ENCODE measurements at places on chromosomes 7 and 10. TPM values are rescaled to one million over a fixed set of nuclear protein-coding genes. Genes with fewer than 3 reads are reported as not detected.
A peak's percentile ranks its signal among the peaks of the same experiment; 100 is the strongest.

ARHGEF35 gene
- polyA plus RNA-seq, result 1.5 TPM

ERVW-1 gene
- polyA plus RNA-seq, result not detected

SH2D4B gene
- 0.12 TPM for polyA plus RNA-seq

EIF4H gene
- 219 TPM for polyA plus RNA-seq

LIPN gene
- not detected for polyA plus RNA-seq

LMOD2 gene
- 141 TPM for polyA plus RNA-seq

CHCHD3 gene
- polyA plus RNA-seq, result 61.8 TPM

DNA sequence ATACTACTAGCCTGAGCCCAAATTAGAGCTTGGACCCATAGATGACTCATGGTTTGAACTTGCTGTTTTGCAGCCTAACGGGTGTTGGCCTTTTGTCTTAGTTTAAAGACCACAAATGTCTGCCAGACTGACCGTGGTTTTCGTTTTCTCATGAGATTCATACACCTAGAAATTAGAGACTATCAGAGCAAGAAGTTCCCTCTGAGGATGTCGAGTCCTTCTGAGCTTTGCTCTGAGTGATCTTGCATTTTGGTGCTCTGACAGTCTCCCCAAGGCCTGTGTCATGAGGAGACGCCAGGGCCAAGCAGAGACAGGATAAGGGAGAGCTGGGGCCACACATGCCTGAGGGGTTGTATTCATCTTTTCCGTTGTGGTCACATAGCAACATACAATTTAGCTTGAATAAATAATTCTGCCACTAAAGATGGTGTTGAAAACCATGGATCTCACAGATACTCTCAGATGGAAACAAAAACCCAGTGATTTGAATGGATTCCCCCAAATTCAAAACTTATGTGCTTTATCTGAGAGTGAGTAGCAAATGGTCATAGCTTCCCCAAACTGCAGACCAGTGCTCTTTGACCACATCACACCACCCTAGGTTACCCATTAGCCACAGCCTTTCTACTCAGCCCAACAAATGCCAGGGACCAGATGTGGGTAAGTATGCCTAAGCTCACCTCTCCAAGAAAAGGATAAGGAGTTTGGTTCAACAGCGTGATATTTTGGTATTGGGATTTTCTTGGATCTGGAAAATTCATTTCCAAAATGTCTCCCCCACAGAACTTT lies 762.0 kb upstream of the IGFBP3 start:
- no peak for DNase-seq

DNA sequence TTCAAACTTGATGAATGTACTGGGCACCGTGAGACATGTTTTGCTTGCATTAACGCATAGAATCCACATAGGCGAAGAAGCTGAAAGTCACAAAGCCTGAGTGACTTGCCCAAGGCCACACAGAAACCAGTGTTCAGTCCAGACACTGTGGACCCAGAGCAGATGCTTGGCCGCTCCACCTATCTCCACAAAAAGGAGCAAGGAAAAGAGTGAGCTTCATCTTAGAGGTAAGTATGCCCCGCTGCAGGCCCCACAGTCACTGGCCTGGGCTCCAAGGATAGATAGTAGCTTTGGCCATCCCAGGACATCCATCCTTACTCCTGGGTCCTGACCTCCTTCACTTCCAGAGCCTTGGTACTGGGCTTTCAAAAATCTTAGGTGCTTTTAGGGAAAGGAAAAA lies 60.1 kb upstream of the SAMD8 start:
- no peak for DNase-seq

DNA sequence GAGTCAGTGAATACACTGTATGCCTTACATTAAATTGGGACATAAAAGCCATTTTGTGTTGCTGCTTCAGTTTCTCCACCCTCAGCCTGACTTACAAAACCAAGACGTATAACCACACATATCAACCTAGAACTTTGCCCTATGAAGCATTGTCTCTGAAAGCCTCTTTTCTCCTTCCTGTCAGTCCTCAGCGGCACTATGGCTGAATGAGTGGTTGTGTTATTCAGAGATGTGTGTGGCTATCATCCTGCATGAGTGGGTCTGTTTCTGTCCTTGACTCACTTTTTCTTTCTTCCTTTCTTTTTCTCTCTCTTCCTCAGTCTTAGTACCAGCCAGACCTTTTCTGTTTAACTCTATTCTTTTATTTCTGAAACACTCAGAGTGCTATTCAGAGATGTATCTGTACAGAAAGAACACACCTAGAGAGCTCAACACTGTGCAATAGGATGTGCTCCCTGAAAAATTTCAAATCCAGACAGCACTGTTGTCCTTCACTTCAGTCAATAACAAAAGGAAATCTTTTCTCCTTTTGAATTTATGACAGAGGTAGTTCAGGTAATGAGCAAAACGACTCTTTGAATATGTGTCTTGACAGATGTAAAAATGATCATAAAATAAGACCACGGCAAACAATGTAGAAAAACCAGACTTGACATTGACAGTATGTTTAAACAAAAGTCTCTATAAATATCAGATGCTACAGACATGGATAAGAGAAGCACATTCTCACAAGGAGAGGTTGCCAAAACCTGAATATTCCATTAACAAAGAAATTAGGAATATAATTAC lies 163.3 kb upstream of the FEZF1 start:
- DNase-seq, result no peak

GRCh38 chr10:63110940-63111339 lies 22.2 kb upstream of the NRBF2 start:
- DNase-seq, result no peak

DNA sequence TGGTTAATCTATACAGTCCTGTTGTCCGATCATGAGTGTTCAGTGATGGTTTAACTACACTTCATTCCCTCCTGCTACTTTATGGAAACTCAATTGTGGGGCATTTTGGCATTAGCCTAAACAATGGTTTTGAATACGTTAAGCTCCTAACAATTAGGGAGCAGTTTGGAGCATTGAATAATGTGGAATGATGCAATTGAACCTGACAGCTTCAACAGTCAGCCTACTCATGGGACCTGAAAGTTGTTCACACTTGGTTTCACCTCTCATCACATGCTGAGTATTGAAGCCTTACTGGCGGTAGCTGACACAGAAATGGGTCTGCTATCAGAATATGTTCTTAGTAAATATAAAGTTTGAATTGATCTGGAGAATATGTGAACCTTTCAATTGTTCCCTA lies 186.1 kb downstream of the MLLT10 start:
- DNase-seq, result no peak

DNA sequence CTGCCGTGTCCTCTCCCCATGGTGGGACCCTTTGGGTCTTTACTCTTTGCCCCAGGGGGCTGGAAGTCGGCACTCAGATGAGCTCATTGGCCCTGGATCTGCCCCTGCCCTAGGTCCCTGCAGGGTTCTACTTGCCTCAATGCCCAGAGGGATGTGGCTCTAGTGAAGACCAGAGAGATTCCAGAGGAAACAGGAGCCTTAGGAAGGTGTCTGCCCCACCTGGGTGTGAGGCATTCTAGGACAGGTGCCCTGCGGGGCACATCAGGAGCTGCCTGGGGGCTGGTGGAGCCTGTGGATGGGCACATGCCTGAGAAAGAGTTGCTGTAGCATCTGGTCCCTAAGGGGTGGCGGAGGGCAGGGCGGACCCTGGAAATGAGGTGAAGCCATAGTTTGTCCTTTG lies 128.6 kb downstream of the ADCY1 start:
- no peak for DNase-seq

- DNase-seq, result no peak
Measured at GRCh38 chr10:33136271-33136670, 178.2 kb upstream of the ITGB1 start.

DNA sequence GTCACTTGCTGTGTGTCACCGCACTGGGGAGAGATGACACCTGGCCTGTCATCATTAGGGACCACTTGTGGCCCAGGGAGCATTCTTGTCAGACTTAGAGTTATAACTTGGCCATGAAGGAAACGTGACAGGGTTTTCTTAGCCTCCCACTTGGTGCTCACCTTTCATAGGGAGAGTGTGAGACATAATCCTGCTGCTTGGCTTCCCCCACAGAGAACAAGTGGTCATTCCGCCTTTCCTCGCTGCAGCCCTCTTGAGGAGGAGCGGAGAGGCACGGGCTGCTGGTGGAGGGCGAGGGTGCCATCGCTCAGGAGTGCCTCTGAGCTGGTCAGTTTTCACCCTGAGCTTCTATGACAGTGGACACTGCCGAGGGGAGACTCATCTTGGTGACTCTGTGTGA lies 125.0 kb upstream of the GJD4 start:
- DNase-seq, result no peak

DNA sequence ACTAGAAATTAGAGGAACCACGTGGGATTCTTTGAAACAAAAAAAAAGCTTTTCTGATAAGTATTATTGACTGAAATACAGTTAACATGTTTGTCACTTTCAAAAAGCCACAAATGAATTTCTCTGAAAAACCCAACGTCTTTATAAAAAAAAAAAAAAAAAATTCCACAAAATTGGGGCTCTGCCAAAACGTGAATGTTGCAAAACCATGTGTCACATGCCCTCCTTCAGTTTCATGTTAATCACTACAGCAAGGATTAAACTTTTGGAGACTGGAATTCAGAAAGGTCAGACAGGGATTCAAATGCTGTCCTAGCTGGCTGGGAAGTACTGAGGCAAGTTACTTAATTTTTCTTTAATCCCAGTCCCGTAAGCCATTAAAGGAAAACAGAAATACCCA lies 278.0 kb upstream of the KLF14 start:
- DNase-seq, result no peak

DNA sequence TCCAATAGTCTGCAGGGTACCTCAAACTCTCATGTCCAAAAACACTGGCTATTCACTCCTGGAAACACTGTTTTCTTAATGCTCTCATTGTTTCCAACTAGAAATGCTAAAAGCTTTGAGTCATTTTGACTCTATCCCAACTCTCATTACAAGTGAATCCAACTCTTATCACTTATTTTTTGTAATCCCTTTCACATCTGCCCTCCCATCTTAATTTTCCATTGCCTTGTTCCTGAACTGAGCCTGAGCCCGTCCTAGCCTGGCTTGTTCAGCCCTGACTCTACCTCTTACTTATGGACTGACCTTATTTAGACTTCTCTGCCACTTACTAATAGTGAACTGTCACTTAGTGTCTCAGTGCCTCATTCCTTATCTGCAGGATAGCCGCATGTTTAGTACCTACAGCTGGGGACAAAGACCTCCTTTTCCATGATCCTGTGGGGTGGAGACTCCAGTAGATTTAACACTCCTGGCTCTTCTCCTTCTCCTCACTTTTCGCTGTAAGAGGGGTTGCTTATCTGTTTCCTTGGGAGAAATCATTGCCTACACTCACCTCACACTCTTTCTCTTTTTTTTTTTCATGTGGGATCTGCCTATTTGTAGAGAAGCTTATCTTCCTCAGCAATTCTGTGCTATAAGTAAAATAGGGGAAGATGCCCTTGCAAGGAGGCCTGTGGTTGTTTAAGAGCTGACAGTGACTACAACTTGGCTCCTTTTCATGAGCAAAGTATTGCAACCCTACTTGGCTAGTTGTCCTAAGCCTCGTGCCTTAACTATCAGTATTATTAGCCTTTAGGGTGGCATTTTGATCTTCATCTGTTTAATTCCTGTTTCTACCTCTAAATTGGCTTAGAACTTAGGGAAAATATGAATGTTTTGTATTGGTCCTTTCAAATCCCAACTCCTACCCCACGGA lies 56.4 kb downstream of the SLC16A12 start:
- peak; percentile 37 for DNase-seq

DNA sequence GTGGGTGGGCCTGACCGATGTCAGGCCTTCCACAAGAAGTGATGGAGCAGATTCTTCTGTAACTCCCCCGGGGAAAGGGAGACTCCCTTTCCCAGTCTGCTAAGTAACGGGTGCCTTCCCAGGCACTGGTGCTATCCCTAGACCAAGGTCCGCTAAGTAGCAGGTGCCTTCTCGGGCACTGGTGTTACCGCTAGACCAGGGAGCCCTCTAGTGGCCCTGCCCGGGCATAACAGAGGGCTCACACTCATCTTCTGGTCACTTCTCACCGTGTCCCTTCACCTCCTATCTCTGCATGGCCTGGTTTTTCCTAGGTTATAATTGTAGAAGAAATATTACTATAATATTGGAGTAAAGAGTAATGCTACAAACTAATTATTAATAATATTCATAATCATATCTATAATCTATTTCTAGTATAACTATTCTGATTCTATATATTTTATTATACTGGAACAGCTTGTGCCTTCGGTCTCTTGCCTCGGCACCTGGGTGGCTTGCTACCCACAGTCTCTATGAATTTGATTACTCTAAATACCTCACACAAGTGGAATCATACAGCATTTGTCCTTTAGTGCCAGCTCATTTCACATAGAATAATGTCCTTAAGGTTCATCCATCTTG lies 1378.7 kb downstream of the XPNPEP1 start:
- peak; percentile 49 for DNase-seq

- DNase-seq, result peak; percentile 34
Measured at GRCh38 chr7:46812101-46812675, 769.7 kb downstream of the TNS3 start.

DNA sequence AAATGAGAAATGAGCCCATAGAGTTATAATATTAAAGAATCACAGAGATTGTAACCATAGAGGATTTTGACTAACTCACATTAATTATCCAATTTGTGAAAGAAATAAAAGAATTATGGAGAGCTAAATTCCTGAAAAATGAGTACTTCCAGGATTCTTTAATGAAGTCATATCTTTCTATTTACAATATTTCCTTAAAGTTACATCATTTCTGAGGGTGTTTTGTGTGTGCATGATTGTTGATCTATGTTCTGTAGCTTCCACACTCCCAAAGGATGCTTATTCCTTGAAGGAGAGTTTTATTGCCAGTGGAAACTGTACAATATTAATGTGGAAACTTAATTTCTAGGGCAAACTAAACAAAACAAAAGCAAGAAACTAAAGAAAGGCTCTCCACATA lies 299.6 kb downstream of the MDFIC start:
- DNase-seq, result no peak

DNA sequence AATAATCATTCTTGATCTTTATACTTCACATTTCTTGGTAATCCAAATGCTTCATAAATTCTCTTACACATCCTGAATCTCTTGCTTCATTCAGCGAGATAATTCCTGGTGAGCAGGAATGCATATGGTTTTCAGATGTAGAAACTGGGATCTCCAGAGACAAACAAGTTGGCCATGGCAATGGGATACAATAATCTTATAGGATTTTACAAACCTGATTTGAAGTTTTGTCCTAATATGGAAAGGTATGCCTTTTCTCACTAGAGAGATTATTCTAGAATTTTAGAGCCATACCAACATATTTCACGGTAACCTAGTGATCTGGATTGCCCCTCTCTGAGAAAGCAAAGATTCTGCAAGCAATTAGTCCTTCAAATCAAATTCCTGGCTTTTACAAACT lies 13.1 kb upstream of the TRDMT1 start:
- no peak for DNase-seq

DNA sequence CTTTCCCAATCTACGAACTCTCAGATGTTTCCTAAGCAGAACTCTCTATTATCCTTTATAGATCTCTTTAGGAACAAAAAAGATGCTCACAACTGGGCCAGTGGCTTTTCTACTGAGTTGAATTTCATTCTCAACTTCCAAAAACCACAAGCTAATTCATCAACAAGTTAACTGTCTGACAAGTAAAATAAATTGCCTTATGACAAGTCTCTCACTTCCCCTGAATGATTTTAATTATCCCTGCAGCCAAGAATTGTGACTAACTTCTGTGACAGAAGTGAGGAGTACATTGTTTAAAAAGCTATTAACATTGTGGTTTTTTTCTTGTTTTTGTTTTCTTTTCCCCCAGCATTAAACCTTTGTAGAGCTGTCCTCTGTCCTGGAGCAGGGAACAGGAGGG lies 343.1 kb downstream of the HPSE2 start:
- DNase-seq, result no peak

GRCh38 chr10:34407324-34407805 lies 407.7 kb downstream of the PARD3 start:
- DNase-seq, result no peak

Measured in muscle of arm (tissue), 14 donors.